ENCODE measurements at places on chromosomes 2 and 18. TPM values are rescaled to one million over a fixed set of nuclear protein-coding genes. Genes with fewer than 3 reads are reported as not detected.

GRCh38 chr2:71545572-71546274 lies 92.4 kb downstream of the DYSF start:
- DNase-seq = peak; percentile 45

The GPBAR1 gene
- total RNA-seq = 1.6 TPM

The BMP10 gene
- total RNA-seq = not detected

- no peak for DNase-seq
Measured at GRCh38 chr2:121095257-121096080, 189.5 kb downstream of the TFCP2L1 start.

GRCh38 chr18:51236225-51236624 lies 38.7 kb upstream of the MEX3C start:
- no peak for DNase-seq

GRCh38 chr2:43212216-43212835 lies 14.1 kb downstream of the ZFP36L2 start:
- DNase-seq = no peak

The PROC gene
- total RNA-seq = 0.74 TPM

All from urinary bladder (tissue), 4 donors.